ENCODE measurements at places on chromosomes 4 and X.

DNA sequence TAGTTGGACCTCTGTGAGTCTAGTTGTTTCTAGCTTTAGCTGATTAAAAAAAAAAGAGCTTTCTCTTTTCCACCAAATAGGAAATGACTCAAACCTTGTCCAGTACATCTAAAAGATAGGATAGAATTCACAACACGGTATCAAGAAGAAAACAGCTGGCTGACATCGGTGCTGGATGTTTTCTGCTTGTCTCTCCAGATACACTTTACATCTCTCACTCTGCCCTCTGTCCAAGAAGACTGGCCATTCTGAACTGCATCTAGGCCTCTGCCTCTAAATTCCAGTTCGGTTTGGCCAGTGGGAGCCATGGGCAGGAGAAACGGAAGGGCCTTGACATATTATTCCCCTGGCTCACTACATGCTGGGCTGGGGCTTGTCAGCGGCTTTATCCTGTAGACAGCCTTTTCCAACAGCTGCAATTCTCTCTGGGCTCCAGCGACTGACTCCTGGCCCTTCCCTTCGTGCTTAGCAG lies 57.3 kb upstream of the SHISA3 start:
- DNase-seq: no peak

DNA sequence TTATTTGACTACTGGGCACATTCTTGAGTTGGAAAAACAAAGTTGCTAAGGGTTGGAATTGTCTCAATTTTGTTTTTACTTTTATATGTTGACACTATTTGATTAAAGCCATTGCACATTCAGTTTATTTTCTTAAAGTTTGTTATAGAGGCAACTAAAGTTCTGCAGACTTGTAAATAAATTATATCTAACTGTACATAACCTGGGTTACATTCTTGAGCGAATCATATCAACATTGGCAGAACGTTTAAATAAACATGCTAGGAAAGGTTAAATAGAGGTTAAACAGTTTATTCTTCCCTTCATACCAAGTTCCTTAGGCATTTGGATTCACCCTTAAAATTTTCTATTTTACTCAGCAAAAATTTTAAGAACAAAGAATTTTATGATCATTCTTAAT lies 74.5 kb downstream of the UCHL1 start:
- DNase-seq: no peak

DNA sequence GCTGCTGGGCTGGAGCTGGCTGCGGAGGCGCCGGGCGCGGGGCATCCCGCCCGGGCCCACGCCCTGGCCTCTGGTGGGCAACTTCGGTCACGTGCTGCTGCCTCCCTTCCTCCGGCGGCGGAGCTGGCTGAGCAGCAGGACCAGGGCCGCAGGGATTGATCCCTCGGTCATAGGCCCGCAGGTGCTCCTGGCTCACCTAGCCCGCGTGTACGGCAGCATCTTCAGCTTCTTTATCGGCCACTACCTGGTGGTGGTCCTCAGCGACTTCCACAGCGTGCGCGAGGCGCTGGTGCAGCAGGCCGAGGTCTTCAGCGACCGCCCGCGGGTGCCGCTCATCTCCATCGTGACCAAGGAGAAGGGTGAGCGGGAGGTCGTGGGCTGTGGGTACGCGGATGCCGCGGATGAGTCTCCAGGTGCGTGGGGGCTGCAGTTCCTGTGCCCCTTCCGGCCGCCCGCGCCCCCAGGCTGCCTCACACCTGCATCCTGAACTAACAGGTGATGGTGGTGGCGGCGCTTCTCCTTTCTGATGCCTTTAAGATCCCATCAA lies 499 bp downstream of the CYP2U1 start:
- DNase-seq: no peak

DNA sequence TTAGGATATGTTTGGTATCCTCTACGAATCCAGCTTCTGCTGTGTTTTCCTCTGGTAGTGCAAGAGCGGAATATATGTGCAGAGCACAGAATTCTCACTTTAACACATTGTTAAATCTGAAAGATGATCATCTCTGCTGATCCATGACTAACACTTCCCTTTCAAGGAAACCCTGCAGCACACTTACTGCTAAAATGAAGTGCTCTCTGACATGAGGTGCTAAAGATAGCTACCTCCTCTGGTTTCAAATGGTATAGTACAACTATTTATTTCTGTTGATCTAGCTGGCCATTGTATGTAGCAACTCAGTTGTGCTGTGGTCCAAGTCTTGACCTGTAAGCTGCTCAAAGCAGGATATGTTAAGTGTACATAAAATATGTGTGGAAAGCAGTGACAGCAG lies 162.4 kb upstream of the FMR1 start:
- DNase-seq: no peak

DNA sequence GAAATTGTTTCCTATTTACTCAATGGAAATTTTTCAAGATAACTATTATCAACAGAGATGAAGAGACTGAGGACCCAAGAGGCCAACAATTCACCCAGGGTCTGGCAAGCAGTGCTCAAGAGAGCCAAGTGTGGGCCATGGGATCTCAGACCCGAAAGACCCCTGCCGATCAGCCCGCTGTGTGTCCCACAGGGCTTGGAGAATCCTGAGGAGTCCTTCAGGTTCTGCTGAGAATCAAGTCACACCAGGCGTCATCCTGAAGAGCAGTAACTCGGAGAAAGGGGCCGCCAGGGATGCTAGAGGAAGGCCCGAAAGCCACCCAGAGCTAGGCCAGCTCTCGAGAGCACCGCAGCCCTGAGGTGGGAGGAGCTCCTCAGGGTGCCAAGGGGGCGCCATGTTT lies 48.7 kb downstream of the FGFRL1 start:
- DNase-seq: no peak

DNA sequence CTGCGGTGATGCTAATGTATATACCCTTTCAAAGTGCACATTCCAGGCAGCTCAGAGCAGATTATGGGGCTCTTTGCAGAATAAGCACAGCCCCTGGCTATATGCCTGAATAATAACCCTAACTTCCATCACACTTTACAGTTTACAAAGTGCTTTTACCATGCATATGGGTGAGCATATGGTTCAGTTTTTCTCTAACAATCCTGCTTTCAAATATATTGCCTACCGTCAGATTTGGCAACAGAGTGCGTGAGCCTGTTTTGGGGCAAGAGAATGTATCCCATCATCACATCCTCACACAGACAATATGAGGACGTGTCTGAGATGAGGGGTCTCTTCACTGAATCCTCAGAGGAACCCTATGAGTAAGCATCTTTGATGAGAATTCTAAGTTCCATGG lies 162.8 kb upstream of the VCX start:
- DNase-seq: no peak

DNA sequence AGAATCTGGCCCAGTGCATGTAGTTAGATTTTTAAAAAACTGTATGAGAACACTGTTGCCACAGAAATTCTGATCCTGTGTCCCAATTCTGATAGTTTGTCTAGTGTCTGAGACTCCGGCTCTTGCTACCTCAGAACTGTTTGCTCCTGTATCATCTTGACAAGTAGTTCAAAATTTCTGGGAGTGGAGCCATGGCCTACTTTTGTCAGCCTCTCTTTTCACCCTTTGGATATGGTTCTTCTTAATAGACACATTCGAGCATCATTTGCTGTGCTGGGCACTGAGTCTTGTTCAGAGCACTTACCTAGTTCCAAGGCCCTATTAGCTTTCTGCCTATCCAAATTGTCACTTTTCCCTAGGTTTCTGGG lies 46.9 kb downstream of the ATP10D start:
- DNase-seq: peak; percentile 51

DNA sequence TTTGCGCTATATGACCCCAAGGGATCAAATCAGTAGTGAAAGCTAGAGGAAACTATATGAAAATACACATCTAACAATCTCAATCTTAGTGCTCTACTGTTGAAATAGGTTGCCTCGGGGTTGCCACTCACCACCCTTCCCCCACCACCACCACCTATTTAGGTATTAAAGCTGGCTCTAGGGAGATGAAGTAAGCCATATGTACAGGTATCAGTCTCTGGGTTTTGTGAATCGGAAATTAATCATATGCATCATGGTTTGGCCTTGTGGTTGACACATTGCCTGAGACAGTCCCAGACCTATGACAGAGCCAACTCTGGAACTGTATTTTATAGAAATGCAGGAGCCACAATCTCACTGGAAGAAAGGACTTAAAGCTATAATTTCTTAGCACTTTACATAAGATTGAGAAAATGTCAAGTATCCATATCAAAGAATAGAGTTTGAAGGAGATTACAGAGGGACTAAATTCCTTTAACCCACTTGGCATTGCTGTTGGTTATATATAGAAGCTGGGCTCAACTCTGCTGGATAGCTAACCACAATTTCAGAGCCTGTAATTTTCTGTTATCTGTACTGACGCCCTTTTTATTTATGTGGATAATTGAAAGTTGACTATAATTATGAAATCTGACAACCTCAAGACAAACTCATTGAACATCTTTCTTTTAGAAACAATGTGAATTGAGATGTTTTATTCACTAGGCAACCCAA lies 26.7 kb upstream of the BMP2K start:
- no peak for DNase-seq

GRCh38 chr4:141240259-141240658 lies 19.6 kb downstream of the ZNF330 start:
- no peak for DNase-seq

GRCh38 chr4:156291317-156291716 lies 337.7 kb upstream of the CTSO start:
- DNase-seq: no peak

DNA sequence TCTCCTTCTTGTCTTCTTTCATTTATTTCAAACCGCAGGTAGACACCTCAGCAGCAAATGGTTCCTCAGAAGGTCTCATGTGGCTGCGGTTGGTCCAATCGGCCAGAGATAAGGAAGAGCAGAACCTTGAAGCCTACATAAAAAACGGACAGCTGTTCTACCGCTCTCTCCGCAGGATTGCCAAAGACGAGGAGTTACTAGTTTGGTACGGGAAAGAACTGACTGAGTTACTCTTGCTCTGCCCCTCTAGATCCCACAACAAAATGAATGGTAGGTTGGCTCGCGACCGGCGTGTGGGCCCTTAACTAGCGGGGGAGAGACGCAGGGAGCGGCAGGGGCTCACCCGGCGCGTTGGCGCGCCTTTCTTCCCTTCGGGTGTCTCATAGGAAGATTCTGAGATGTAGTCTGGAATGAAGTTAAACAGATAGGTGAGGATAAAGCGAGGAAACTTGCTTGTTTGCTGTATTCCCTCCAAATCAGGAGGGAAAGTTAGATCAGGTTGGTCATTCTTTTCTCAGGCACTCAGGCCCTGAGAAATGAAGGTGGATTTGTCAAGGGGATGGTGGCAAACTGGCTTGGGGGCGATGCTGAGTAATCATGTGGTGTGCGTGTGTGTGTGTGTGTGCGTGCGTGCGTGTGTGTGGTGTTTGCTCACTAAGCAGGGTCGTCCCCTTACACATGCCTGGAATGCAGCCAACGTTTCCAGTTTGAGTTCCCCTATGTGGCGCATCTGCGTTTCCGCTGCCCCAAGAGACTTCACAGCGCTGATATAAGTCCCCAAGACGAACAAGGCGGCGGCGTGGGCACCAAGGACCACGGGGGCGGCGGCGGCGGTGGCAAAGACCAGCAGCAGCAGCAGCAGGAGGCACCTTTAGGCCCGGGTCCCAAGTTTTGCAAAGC lies 4.2 kb downstream of the PRDM8 start:
- DNase-seq: peak; percentile 83

DNA sequence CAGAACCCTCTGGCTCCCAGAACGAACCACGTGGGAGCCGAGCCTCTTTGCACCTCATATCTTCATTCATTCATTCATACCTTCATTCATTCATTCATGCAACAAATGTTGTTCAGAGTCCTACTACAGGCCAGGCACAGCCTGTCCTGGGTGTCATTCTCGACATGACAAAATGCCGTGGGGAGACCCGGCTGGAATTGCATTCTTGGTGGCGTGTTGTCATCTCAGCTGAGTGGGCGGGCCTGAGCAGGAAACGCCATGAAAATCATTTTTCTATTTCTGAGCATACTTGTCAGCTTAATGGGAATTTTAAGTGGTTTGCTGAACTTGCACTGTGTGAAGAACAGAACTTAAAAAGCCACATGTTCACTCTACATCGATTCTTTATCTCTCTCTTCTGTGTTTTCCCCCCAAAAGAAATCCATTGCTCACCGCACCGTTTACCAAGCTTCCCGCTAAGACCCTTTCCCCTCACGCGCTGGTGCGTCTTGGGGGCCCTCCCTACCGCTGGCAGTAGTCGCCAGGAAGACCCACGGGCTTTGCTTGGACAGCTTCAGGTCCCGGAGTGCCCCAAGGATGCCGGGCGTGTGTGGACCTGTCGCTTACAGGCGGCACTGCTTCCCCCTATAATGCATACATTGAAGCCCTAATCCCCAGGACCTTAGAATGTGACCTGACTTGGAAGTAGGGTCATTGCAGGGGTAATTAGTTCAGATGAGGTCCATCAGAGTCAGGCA lies 41.6 kb upstream of the HMX1 start:
- DNase-seq: peak; percentile 10

DNA sequence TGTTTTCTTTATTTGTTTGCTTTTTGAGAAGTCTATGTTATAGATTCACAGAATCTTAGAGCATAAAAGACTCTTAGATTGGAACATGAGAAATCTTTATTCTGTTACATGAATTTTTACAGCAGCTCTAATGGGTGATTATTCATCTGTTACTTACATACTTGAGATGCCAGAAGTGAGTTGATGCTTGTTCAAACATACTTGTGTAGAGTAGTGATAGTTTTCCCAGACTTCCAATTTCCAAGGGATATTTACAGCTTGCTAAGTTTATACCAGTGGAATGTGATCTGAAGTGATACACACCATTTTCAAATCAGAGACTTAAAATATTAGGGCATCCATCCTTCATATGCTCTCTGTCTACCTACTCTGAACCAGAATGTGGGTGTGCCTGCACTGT lies 252.9 kb upstream of the SMIM31 start:
- no peak for DNase-seq

DNA sequence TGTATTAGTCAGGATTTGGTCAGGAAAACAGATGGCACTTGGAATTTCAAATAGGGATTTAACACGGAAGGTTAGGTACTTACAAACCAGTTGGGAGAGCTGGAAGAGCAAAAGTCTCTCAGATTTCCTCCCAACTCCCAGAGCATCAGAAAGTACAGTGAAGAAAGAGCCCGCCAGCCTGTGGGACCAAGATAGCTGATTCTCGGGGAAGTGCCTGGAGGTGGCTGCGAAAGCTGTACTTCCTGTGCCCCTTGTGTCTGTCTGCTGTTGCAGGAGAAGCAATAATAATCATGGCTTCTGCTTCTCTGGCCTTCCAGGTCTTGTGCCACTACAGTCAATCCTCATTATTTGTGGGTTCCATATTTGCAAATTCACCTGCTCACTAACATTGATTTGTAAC lies 221.0 kb upstream of the BCOR start:
- DNase-seq: no peak

DNA sequence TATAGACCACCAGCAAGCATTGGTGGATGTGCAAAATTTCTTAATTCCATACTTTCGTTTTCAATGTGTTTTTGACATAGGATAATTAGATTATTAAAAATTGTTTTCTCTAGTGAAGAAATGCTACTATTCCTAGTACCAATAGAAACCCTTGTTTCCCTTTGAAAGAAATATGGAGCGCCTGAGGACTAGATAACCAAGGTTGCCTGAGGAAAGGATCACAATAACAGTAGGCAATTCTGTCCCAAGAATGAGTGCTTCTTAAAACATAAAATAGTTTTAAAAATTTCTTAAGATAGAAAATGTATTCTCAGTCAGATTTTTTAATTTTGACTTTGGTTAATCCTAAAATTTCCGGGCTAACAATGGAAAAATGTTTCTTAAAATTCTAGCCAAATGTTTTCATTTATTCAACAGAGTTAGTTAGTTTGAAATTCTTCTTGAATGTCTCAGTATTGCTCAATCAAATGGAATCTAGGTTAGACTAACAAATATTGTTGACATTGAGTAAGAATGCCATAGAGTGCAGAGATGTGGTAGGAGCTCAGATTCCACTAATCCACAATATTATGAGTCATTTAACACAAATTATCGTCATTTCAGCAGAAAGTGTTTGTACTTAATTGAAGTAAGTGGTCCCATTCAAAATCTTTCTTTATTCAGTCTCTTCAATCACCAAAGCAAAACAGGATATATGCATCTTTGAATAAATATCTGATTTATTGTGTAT lies 666.0 kb downstream of the GRID2 start:
- no peak for DNase-seq

Measured in stimulated activated effector memory CD8-positive, alpha-beta T cell treated with anti-CD3 and anti-CD28 coated beads, Interleukin-12 subunit alpha, Interleukin-12 subunit beta, amount 100 ng/mL, for 72 hours (primary cell).